Activated CD8-positive, alpha-beta memory T cell treated with anti-CD3 and anti-CD28 coated beads for 4 hours (primary cell): ENCODE measurements at places on chromosomes 2 and 18.

- no peak for DNase-seq
Observed at GRCh38 chr18:24114924-24115549, 23.8 kb upstream of the CABYR start.

GRCh38 chr2:43139996-43140621 is 86.3 kb downstream of the ZFP36L2 start:
- no peak for DNase-seq

- DNase-seq: no peak
Observed at GRCh38 chr18:5424903-5425664, 118.7 kb downstream of the EPB41L3 start.

- DNase-seq: no peak
Observed at GRCh38 chr2:48204750-48205136, 298.4 kb upstream of the FBXO11 start.

DNA sequence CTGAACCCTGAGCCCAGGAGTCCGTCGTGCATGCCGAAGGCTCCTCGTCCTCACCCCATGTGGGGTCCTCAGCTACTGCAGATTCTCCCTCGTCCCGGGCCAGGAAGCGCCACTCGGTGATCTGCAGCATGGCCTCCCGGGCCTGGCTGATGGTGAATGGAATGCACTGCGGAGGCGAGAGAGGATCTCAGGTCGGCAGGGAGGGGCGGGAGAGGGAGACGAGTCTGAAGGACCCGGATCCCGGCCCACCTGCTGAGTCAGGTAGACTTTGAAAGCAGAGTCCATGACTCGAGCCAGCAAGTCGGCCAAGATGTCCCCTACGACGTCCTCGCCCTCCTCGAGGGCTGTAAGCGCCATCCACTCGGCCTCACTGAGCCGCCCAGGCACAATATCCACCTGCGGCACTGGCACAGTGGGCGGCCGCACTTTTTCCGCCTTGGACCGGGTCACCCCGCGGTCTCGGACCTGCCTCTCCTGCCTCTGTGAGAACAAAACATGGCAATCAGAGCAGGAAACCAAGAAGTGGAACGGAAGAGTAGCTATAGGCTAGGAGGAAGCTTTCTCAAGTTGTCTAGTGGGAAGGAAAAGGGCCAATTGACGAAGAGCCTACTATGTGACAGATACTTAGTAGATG is 5.5 kb downstream of the C2orf81 start:
- DNase-seq: no peak

DNA sequence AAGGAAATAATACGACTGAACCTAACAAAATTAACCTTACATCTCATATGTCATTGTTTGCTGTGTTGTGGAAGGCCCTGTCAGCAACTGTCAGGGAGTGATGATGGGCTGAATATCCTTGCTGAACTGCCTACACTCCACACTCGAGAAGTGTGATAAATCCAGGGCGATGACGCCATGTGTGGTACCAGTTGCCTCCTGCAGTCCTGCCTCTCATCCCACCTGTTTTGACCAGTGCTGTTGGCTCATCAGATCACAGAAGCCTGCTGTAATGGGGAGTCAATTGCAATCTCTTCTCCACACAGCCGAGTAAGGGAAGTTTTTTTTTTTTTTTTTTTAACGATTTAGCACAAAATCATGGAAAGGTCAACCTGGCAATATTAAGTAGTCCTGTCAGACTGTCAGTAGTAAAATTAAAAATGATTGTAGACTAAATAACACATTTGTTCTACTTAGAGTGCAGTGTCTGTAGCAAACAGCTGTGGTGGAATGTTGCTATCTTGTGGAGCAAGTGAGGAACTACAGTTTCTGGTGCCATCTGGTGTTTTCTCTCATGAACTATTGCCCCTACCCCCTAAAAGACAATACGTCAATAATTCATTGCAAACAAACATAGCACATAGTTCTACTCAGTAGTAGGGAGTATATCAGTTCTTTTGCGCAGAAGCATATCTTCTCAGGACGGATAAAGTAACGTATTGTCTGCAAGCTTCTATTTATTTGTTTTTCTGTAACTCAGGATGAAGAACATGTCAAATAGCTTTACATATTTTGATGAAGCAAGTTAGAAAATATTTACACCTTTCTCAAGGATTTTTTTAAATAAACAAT is 347.6 kb downstream of the CTNNA2 start:
- no peak for DNase-seq

GRCh38 chr2:241750076-241750840 is 15.8 kb downstream of the D2HGDH start:
- DNase-seq: no peak

GRCh38 chr18:65411061-65411460 is 339.8 kb upstream of the CDH7 start:
- DNase-seq: no peak

DNA sequence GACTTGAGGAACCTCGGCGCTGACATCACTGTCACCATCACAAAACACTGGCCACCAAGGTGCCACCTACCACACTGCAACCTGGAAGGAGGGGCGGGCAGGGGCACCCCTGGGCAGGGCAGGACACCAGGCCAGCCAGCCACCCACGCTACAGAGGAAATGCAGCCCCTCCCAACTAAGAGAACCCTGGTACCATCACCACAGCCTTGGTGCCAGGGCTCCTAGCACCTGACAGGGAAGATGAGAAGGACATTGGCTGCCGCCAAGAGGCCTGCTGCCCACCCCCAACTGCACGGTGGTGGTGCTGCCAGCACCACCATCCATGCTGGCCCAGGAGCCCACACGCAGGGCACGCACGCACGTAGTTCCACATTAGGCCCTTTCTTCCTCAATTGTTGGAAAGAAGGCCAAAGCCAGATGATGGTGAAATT is 88.7 kb downstream of the HDAC4 start:
- no peak for DNase-seq

DNA sequence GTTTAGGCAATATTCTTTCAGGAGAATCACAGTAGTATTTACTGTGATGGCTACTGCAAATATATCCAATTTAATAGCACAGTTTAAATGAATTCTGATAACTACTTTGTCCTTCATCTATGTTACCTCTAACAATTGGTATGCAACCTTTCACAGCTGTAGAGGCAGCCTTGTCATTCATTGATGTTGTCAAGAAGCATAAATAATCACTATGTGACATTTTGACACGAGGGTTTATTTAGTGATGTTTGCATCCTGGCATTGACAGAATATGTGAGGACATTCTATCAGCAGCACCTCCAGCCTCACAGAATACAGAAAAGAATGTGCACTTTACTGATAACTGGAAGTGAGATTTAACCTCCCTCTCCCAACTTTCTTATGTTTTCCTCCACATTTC is 9.3 kb upstream of the KCNJ3 start:
- no peak for DNase-seq

- DNase-seq: no peak
Observed at GRCh38 chr18:9914334-9914583, 443 bp downstream of the VAPA start.

DNA sequence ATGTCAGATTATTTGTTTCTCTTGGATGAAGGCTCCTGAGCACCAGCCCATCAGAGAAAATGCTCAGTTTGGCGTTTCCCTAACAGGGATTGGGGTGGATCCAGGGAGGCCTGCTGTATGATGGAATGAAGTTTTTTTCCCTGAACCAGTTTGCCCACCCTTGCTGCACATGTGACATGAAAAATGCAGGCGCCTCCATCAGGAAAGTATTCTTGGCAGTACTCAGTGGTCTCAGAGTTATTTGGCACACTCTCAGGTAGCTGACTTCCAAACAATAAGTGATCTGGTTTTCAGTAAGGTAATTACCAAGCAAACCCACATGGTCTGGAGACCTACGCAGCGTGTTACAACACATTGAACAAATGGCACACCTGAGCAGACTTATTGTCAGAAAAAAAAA is 254.9 kb downstream of the PAX3 start:
- no peak for DNase-seq

- DNase-seq: no peak
Observed at GRCh38 chr2:50492477-50492851, 539.5 kb downstream of the NRXN1 start.

- DNase-seq: no peak
Observed at GRCh38 chr2:22521620-22522019, 863.4 kb upstream of the KLHL29 start.

- DNase-seq: no peak
Observed at GRCh38 chr2:135882415-135882814, 6.2 kb upstream of the MCM6 start.

DNA sequence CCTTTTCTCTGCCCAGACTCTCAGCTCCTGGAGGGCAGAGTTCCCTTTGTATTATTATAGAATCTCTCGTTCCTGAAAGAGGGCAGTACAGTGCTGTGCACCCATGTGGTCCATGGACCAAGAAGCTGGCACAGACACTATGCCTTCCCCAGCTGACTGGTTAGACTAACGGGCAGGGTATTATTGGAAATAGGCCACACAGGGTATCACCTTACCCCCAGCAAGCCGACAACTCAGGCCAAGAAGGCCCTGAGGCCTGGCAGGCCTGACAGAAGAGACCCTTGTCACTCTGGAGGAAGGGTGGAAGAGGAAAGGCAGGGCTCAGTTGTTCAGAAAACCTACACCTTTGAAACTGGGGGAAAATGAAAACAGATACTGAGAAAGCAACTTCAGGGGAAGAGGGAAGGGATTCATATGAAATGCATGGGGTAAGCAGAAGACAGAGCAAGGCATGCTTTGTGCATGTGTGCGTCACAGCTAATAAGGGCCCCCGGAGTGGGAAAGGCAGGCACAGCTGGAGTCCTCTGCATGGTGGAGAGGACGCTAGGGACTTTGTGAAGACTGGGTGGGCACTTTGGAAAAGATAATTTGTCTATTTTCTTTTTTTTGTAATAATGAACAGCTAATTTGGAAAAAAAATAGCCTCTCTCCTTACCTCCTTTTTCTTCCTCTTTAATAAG is 476.8 kb upstream of the CELF4 start:
- no peak for DNase-seq

GRCh38 chr2:13550285-13551231 is 833.8 kb downstream of the TRIB2 start:
- DNase-seq: no peak

DNA sequence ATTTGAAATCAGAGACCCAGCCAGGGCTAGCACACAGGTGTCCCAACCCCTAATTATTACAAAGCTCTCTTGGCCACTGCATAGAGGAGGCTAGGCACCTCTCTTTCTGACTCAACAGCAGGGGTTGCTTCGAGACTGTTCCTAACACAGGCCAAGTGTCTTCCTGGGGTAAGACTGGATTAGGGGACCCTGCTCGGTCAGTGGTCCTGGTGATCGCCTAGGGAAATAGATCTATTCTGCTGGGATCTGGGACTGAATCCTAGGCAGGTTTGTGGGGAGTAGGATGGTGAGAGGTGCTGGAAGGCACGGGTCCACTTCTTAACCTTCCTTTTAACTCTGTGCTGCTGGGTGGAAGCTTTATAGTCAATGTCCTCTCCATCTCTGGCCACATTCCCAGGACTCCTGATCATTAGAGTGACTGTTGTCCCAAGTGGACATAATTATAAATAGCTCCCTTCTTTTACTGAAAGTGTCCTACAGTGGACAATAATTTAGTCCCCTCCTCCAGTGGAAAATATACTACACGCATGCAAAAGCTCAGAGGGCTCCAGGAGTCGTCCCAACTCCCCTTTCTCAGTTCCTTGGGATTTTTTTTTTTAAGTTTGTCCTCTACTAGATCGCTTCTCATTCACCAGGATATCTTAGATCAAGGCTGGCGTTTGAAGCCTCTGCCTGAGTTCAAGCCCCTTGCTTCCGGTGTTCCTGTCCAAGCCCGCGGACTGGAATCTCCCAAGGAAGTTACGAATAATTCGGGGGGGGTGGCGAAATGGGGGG is 1.3 kb upstream of the TRIB2 start:
- no peak for DNase-seq

- DNase-seq: no peak
Observed at GRCh38 chr2:203533676-203534591, 1.2 kb downstream of the RAPH1 start.
